Mesothelial cell of epicardium (in vitro differentiated cells): ENCODE measurements at places on chromosomes 6 and 20.

DNA sequence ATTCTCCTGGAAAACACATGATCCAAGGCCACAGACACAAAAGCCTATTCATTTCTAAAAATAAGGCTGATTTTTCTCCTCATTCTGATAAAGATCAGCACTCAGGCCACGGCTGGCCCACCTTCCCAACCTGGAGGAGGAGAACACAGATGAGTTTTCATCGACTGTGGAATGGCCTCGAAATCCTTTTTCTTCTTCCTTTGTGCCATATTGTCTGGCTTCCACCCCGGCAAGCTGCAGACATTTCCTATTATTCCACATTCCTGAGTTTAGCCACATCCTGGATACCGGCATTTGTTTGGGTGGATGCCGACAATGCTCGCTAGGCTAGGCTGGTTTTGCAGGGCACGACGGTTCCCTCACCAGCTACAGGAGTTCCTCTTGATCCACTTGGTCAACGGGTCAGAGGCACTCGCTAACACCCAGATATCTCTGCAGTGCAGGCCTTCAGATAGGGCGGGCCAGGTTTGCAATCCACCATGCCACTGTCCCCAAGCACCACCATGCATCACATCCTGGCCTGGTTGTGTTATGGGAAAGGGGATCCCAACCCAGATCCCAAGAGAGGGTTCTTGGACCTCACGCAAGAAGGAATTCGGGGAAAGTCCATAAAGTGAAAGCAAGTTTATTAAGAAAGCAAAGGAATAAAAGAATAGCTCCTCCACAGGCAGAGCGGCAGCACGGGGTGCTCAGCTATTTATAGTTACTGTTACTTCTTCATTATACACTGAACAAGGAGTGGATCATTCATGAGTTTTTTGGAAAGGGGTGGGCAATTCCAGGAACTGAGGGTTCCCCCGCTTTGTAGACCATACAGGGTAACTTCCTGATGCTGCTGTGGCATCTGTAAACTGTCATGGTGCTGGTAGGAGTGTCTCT lies 4.2 kb upstream of the CTSZ start:
- DNase-seq: no peak

GRCh38 chr6:156416391-156416790 lies 360.8 kb upstream of the ARID1B start:
- no peak for DNase-seq

GRCh38 chr6:120304223-120304622 lies 954.7 kb upstream of the MAN1A1 start:
- no peak for DNase-seq

DNA sequence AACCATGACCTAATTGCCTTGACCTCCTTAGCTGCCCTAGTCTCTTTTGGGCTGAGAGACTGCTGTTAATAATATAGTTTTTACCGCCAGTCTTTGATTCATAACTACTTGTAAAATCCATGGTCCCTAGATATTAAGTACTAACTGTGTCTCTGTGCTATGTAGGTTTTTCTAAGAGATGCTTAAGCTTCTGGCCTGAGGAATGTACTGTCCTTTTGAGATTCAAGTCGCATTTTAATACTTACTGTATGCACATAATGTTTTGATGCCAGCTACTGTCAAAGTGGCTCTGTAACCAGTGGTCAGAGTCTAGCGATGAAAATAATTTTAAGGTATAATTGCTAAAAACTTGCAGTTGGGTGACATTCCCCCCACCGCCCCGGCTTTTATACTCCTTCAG lies 2.1 kb downstream of the AKAP12 start:
- no peak for DNase-seq

GRCh38 chr6:126245077-126245476 lies 94.8 kb upstream of the CENPW start:
- DNase-seq: no peak

GRCh38 chr6:105645156-105645555 lies 242.3 kb upstream of the PREP start:
- no peak for DNase-seq

- DNase-seq: no peak
Observed at GRCh38 chr6:47321577-47321976, 11.9 kb upstream of the TNFRSF21 start.

- DNase-seq: no peak
Observed at GRCh38 chr6:50791900-50792508, 26.7 kb upstream of the TFAP2B start.

DNA sequence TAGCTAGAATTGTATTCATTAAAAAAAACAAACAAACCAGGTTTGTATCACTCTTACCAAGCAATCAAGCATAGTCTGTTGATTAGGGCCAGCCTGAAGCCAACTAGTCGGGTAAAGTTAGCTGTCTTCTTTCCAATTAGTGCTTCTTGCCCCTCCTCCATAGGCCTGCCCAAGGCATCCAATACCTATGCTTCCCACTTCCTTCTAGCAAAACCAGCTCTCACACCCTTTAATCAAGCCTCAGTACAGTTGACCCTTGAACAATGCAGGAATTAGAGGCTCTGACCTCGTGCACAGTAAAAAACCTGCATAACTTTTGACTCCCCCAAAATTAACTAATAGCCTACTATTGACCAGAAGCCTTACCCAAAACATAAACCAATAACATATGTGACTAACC lies 119.1 kb upstream of the DTNBP1 start:
- no peak for DNase-seq

- DNase-seq: no peak
Observed at GRCh38 chr6:56668158-56668557, 25.5 kb upstream of the DST start.

DNA sequence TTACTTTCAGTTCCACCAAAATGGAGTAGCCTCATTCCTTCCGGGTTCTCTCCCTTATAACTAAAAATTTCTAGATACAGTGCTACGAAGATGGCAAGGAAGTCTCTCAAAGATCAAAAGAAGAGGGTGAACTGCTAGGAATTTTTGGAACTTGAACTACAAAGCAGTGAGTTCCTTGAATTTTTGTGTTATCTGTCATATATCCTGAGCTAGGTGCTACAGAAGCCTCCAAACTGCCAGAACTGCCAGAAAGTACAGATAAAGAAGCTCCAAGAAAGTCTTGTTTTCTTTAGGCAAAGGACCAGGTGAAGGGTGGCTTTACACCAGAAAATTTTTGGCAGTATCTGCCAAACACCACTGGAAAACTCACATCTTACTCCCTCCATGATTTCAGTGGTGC lies 218.8 kb upstream of the FLRT3 start:
- no peak for DNase-seq

- DNase-seq: no peak
Observed at GRCh38 chr6:75633045-75633444, 31.4 kb downstream of the SENP6 start.

GRCh38 chr6:1590580-1590979 lies 19.1 kb upstream of the FOXC1 start:
- DNase-seq: no peak

DNA sequence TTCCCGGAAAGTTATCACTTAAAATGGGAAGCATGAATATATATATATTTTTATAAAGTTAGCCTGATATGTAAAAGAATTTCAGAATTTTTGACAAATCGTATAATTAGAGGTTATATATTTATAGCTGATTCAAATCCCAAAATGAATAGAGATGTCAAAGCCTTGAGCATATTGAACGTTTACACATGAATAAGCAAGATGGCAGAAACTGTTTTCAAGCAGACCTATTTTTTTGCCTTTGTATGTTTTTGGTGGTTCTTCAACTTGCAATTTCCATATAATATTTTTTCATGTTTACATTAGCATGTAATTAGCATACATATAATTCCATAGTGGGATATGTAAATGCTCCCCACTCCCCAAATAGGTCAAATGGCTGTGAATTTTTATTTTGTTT lies 189.9 kb downstream of the PRL start:
- DNase-seq: no peak

- DNase-seq: no peak
Observed at GRCh38 chr6:101403216-101403945, 9.9 kb downstream of the GRIK2 start.

GRCh38 chr20:10558635-10559187 lies 115.1 kb downstream of the JAG1 start:
- no peak for DNase-seq

- DNase-seq: no peak
Observed at GRCh38 chr6:22891934-22892333, 322.6 kb downstream of the HDGFL1 start.

- no peak for DNase-seq
Observed at GRCh38 chr20:63292904-63293303, at the start of gene COL20A1. Gene COL20A1 (plus strand): TSS chr20:63293186. CDS start chr20:63295108, 1,922 bp downstream.

GRCh38 chr20:32709632-32710121 lies 33.6 kb downstream of the COMMD7 start:
- no peak for DNase-seq

- peak; percentile 97 for DNase-seq
Observed at GRCh38 chr6:52670502-52671409, at the start of gene TMEM14A. Gene TMEM14A (plus strand): TSS chr6:52671113. CDS start chr6:52677103, 5,990 bp downstream.

GRCh38 chr20:49167811-49168507 lies 20.2 kb downstream of the STAU1 start:
- no peak for DNase-seq

DNA sequence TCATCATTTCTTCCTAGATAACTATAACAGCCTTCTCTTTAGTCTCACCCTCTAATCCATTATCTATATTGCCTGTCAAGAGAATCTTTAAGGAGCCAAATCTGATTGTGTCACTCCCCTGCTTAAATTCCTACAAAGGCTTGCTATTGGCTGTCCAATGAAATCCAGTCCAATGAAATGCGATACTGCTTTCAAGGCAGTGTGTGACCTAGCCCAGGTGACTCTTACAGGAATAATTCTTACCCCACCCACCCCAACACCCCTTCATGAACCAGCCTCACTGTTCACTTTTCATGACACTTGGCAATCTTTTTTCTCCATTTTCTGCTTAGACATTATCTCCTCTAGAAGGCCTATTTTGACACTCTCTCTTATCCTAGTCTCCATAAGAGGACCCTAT lies 163.3 kb upstream of the MARCKS start:
- DNase-seq: no peak

- DNase-seq: no peak
Observed at GRCh38 chr6:35166116-35166515, 25.0 kb upstream of the TCP11 start.

GRCh38 chr6:18823782-18824386 lies 436.7 kb downstream of the RNF144B start:
- DNase-seq: no peak

DNA sequence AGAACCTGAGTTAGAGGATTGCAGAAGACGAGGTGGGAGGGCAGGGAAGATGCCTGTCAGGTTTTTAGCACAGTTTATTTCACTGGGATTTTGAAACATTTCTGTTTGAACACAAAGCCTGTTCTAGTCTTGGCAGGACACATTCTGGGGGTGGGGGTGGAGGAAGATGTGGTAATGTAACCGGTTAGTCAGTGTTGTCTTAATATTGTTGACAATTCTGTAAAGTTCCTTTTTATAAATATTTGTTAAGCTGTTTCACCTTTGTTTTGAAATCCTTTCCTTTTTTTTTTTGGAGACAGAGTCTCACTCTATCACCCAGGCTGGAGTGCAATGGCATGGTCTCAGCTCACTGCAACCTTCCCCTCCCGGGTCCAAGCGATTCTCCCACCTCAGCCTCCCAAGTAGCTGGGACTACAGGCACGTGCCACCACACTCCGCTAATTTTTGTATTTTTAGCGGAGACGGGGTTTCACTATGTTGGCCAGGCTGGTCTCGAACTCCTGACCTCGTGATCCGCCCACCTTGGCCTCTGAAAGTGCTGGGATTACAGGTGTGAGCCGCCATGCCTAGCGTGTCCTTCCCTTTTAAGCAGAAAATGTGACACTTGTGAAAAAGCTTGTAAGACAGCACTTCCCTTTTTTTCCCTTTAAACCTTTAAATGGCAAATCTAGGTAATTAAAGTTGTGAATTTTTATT lies 20.2 kb downstream of the SLC9A8 start:
- DNase-seq: no peak

DNA sequence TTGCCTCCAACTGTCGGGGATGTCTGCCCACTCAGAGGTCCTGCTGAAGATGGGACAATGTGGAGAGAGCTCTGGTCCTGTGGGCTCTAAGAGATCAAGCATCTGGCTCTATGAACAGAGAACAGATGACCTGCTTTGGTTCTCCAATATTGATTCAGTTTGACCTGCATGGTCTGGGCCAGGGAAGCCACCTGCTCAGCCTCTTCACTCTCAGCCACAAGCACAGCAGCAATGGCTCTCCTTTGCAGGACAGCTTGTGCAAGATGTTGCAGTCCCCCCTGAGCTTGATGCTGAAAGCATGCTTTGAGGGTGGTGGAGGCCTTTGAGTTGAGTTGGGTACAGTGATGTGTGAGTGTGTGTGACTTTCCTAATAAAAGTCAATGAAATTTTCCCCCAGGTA lies 18.6 kb upstream of the MCM3 start:
- DNase-seq: no peak

DNA sequence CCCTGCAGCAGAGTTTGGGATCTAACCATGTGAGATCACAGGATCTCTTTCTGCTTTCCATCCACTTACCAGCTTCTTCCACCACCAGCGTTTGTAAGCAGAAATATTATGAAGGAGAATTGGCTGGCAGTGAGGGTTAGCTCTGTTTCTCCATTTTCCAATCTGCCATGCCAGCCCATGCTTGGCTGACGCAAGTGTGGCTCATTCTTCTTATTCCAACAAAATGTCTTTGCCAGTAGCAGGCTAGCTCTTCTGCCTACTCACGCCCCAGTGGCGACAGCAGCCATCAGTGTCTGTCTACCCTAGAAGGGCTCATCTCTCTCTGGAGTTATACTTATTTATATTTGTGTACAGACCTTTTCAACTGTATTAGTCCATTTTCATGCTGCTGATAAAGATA lies 286.2 kb downstream of the FARS2 start:
- no peak for DNase-seq

GRCh38 chr6:17086469-17086868 lies 15.4 kb upstream of the STMND1 start:
- peak; percentile 34 for DNase-seq

DNA sequence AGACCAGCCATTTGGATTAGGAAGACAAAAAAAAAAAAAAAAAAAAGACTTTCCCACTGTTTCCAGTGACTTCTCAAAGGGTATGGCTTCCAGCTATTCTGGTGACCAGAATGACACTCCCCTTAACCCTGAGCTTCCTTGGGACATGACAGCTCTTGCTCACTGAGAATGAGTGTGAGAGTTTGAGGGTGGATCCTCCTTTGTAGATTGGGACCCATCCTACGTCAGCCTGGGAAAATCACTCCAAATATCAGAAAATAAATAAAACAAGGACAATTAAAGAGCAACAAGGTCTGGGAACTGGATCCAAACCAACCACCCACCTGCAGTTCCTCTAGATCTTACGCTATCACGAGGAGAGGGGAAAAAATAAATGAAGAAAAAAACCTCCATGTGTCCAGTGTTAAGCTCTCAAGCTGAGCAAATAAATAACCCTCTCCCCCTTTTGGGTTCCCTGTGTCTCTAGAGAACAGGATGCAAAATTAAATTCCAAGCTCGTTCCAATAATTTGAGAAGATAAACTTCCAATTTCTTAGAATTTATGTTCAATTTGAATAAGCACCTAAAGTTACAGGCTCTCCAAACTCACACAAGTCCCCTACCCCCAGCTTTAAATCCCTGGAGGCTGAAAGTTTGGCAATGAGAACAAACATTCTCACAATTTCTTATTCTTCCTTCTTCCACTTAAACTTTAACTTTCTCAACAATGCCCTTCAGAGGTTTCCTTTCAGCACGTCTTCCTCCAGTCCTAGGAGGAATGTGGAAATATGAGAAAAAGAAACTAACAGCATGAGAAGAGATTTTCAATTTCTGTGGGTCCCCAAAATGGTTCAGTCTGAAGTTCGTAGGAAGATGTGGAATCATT lies 170.2 kb downstream of the MTFR2 start:
- DNase-seq: no peak

- DNase-seq: no peak
Observed at GRCh38 chr6:56459030-56459805, 183.5 kb downstream of the DST start.
